H7 (cell line): ENCODE measurements at places on chromosomes 3 and 15. TPM values are rescaled to one million over a fixed set of nuclear protein-coding genes. Genes with fewer than 3 reads are reported as not detected.

DNA sequence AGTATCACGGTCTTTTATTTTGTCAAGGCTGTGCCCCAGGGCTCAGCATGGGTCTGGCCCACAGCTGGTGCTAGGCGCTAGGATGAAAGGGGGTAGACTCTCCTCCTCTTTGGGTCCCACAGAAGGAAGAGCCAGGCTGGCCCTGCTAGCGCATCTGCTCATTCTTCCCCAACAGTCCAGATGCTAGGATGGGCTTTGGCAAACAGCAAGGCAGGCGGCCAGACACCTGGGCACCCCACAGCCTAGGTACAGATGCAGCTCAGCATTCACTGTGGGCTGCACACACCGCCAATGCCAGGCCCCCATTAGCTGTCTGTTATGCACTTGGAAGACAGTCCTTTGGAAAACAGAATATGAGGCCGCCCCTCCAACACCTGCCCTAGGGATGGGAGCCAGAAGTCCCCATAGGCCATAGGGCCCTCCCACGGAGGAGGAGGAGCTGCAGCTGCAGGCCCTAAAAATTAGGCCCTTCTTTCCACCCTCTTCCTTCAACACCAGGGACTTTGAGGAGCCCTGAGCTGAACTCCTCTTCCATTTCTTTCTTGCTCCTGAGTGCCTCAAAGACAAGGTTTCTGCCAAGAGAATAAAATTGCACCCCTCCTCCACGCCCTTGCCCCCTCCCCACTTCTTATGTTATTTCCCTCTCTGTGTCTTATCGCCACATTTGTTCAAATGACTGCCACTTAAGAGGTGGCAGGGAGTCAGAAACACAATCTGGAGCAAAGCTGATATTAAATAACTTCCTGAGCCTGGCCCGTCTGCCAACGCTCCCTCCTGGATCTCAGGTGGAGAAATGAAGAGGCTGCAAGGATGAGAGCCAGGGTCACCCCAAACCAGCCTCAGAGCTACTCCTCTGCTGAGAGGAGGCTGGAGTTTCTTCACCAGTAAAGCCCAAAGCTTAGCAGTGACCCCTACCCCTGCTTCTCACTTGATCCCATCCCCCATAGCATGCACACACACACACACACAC lies 13.7 kb downstream of the NTRK3 start:
- no peak for DNase-seq

- no peak for DNase-seq
Measured at GRCh38 chr3:8972639-8973038, 9.4 kb upstream of the RAD18 start.

DNA sequence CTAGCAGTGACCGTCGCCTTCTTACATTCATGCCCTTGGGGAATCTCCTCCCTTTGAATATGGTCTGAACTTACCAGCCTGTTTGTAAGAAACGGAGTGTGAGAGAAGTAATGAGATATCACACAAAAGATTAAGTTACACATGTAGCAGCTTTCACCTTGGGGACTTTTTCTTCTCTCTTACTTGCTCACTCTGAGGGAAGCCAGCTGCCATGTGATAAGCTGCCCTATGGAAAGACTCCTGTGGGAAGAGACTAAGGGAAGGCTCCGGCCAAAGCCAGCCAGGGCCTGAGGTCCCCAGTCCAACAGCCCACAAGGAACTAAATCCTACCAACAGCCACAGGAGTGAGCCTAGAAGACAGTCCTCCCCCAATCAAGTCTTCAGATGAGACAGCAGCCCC lies 190.4 kb upstream of the TSC22D2 start:
- no peak for DNase-seq

- DNase-seq, result peak; percentile 99
Measured at GRCh38 chr3:38029400-38030125, at the start of gene PLCD1. PLCD1 (minus strand) TSS chr3:38029642; CDS start chr3:38029539, 103 bp downstream.

DNA sequence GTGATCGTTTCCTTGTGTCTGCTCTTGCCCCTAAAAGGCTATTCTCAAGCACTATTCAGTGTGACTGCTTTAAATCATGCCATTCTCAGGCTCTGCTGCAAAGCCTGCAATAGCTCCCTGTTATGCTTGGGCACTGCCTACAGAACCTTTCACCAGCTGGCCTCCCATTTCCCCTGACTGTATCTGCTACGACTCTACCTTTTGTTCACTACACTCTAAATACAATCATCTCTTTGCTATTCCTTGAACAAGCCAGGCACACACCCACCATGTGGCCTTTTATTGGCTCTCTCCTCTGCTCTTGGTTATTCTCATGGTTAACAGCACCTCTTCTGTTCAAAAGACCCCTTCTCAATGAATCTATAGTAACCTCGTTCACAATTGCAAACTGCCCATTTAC lies 29.6 kb upstream of the FNDC3B start:
- peak; percentile 7 for DNase-seq

GRCh38 chr3:25171897-25172296 lies 256.2 kb upstream of the RARB start:
- no peak for DNase-seq

DNA sequence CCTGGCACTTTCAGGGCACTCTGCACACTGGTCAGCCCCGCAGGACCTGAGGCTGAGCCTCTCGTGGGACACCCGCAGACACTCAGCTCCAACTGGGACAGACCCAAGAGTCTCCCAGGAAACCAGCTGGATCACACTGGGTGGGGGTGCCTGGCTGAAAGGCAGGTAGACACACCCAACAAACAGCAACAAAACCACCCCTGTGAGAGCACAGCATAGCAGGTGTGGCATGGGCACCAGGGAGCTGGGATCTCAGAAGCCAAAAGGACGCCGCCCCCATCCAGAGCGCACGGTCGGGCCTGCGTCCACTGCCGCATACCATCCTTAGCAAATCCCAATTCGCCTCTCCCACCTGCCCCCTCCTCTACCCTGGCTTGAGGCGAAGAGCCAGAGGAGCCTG lies 154.2 kb upstream of the LINGO1 start:
- DNase-seq, result no peak

- DNase-seq, result no peak
Measured at GRCh38 chr3:85313380-85313779, 354.6 kb downstream of the CADM2 start.

GRCh38 chr3:197031315-197032285 lies 2.0 kb upstream of the MELTF start:
- DNase-seq, result no peak

DNA sequence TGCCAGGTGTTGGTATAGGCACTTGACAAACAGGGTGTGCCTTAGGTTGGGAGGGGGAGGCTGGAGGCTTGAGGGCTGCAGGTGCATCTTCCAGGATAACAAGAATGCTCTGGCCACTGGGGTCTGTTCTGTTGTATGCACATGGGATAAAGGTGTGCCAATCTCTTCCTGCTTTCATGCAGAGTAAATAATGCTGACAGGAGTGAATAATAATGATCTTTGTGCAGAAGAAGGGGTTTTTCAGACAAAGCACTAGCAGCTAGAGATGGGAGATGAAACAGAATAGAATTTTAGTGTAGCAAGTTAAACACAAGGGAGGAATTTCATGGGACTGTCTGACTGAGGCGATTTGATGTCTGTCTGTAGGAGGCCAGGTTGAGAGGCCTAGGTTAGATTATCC lies 1.9 kb upstream of the ROPN1 start:
- DNase-seq, result no peak

DNA sequence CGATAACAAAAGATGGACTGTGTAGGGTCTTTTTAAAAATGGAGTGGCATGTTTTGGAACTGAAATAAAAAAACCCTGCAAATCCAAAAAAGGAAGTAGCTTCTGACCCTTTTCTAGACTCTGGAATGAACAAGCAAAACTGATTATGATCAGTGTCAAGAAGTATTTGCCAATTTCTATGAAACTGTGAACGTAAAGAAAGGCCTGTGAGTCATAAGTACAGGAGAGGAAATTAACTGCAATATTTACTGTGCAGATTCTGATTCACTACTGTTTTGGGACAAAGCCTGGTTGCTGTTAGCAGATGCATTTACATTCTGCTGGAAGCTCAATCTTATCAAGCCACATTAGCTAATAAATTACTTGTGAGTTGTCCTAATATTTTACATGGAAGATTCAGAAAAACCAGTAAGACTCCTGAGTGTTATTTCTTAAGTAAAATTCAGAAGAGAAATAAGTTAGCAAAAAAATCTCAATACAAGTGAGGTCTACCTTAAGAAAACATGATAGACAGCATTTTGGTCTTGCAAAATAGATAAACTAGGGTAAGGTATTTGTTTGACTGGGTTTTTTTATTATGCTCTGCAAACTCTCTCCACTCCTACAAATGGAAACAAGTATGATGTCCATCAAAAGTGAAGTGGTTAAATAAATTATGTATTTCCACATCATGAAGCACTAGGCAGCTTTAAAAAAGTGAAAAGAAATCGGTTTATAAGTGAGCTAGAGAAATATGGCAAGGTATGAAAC lies 90.2 kb upstream of the LMOD3 start:
- no peak for DNase-seq

Gene CHDH
- total RNA-seq, result 8.8 and 11.7 TPM in 2 replicates
